Thoracic aorta (tissue), 2 donors: ENCODE measurements at places on chromosomes 12 and 14. TPM values are rescaled to one million over a fixed set of nuclear protein-coding genes. Genes with fewer than 3 reads are reported as not detected.

DNA sequence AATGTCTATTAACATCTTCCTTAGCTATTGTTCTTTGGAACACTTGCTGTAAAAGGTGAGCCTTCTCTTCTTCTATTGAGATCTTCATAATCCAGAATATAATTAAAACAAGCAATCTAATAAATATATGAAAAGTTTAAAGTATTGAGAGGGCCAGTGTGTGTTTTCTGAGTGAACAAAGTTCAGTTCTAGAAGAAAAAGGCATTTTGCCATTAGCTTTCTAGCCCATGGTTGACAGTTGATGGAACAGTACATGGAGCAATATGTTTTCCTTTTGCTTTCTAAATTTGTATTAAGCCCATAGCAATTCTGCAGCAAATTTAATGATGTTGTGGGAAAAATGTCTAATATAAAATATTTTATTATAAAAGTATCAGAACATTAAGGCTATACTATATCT lies 853.0 kb downstream of the TRHDE start:
- DNase-seq, result no peak

DNA sequence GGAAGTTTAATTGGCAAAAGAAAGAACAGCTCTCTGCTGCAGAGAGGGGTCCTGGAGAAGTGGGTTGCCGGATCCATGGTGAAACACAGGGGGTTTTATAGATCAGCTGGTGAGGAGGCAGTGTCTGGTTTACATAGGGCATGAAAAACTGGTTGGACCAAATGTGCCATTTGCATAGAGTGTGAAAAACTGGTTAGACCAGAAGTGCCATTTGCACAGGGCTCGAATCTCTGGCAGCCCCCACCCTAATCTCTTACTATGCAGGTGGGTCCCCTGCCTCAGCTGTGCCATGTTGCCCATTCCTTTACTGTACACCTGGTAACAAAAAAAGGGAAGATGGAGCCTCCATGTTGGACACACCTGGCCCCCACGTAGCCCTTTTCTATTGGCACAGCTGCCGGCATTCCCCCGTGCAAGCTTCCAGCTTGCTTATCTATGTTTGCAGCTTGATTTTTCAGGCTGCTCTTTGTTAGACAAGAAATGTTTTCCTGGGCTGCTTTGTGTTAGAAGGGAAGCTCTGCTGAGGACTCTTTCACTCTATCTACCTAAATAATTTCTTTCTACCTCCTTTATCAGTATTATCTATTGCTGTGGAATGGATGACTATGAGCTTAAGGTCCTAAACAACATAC lies 61.1 kb upstream of the TMEM132D start:
- no peak for DNase-seq

DNA sequence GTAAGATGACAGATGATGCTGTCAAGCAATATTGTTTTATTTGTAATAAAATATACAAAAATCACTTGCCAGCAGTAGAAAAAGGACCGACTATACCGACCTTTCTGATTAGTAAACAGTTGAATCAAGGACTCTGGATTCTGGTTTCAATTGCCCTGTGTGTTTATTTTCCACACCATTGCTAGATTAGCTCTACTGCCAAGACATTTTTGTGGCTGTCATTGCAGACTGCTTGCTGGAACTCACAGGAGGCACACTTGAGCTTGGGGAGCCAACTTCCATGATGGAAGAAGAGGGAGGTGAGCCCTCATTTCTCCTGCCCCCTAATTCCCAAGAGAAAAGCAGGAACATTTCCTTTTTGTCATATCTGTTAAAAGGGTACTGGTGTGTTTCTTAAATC lies 51.3 kb downstream of the MAPKAPK5 start:
- no peak for DNase-seq

Gene SLC5A8
- not detected for total RNA-seq

GRCh38 chr12:18552829-18553228 lies 185.0 kb downstream of the PLCZ1 start:
- no peak for DNase-seq

GRCh38 chr14:61420326-61420725 lies 98.9 kb downstream of the PRKCH start:
- DNase-seq, result no peak

Gene CCDC38
- total RNA-seq, result not detected

Gene SLC17A8
- total RNA-seq, result not detected

Gene GPX2
- not detected for total RNA-seq

GRCh38 chr12:93879476-93880421 lies 202.6 kb downstream of the CRADD start:
- DNase-seq, result no peak

DNA sequence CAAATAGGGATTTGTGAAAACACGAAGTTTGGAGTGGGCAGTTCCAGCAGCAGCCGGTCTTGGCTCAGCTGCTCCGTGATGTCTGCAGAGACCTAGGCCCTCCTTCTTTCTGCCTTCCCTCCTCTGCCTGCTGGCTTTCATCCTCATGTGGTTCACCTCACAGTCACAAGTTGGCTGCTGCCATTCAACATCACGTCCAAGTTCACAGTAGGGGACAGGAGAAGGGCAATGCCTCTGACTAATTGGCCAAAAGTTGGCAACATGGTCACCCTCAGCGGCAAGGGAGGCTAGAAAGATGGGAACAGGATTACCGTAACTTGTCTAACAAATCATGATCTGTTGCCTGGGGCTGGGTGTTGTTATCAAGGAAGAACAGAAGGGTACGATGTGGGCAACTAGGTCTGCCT lies 7.8 kb upstream of the CACNA2D4 start:
- DNase-seq, result no peak

- DNase-seq, result no peak
Observed at GRCh38 chr12:66002812-66003211, 127.7 kb downstream of the LLPH start.

- DNase-seq, result no peak
Observed at GRCh38 chr14:75543786-75544185, 21.5 kb downstream of the BATF start.

DNA sequence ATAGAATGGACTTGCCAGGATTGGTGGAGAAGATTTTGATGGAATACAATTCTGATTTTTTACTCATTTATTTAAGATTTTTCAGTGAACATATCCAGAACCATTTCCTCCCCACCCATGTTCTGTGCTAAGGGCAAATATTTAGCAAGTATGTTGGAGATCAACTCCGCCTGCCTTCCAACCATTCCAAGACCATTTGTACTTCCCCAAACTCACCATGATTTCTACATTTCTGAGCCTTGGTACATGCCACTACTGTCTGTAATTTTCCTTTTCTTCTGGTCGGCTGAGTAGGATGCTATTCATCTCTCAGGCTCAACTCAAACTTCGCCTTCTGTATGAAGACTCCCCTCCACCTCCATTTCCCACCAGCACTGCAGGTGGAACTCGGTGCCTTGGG lies 150.6 kb downstream of the NTF3 start:
- DNase-seq, result no peak

Gene RTN1
- total RNA-seq, result 66.5 TPM

GRCh38 chr12:76290963-76291859 lies 57.0 kb downstream of the BBS10 start:
- DNase-seq, result no peak

Gene PRPH
- total RNA-seq, result 2.5 TPM

Gene RASSF9
- total RNA-seq, result 2.4 TPM

Gene TM7SF3
- total RNA-seq, result 128 TPM

GRCh38 chr12:109305547-109305946 lies 3.5 kb downstream of the FOXN4 start:
- DNase-seq, result no peak

DNA sequence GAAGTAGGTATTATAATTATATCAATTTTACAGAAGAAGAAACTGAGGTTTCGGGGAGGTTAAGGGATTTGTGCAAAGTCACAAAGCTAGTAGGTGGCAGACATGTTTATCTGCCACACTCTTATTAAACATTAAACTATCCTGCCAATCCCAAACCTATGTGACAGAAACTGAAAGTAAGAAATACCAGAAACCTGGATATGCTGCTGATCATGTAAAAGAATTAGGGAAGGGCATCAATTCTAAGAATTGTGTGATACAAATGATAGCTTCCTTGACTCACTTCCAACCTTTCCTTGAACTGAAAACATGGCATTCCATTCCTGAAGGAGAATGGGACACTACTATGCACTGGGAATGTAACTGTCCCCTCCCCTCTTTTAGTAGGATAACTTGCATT lies 16.9 kb downstream of the TAOK3 start:
- no peak for DNase-seq

DNA sequence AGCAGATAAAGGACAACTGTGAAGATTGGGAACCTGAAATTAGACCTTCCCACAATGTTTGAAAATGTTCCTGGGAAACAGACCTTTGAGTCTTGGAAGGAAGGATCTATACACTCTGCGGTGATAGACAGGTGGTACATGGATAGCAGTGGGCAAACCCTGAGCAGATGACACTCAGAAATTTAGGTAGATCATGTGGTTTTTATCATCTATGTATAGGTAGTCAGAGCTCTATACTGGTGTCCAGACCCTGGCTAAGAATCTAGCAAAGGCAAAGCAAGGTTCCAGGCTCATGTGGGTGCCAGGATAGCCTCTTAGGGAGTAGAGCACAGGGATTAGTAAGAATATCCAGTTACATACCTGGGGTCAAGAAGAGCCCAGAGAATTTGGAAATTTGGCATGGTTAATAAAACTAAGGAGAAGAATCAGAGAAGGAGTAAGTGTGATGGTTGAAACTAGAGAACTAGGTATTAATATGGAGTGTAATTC lies 331.2 kb upstream of the FBXO33 start:
- DNase-seq, result no peak

GRCh38 chr12:50354908-50355307 lies 41.5 kb downstream of the FAM186A start:
- DNase-seq, result no peak

Gene DYRK2
- 35.3 TPM for total RNA-seq

- DNase-seq, result no peak
Observed at GRCh38 chr12:114693059-114693531, 9.1 kb upstream of the TBX3 start.

Gene HOXC12
- not detected for total RNA-seq
